ENCODE measurements at places on chromosomes 2 and 18.

- no peak for DNase-seq
Measured at GRCh38 chr18:5073026-5073944, 123.8 kb downstream of the AKAIN1 start.

GRCh38 chr2:188765522-188766470 is 208.4 kb upstream of the COL3A1 start:
- DNase-seq = no peak

DNA sequence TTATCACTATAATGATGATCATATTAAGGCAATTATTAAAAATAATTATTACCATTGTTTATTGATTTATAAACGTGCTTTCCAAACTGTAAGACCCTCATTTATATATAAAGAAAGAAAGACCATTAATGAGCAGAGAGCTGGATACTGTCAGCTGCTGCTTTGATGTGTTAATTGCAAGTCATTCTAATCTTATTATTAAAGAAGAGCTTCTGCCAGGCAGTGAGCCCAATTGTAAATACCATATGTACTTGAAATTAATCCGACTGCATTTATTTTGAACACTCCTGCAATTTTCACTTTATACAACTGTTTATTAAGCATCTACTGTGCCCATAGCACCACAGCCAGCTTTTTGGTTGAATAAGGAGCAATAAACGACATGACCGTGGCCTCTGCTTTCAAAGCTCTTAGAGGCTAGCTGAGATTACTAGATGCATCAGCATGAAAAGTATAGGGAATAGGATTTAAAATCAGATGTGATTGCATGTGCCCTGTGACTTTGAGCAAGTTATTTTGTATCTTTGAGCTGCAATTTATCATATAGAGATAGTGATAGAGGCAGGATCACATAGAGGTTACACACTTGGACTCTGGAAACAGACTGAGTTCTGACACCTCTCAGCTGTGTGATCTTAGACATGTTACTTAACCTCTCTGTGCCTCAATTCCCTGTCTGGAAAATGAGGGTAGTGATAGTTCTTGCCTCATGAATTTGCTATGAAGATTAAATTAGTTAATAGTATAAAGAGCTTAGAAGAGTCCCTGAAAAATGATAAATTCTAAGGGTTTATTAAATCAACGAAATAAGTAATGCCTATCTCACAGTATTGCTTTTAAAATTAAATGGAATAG is 83.4 kb downstream of the MYCN start:
- DNase-seq = no peak

DNA sequence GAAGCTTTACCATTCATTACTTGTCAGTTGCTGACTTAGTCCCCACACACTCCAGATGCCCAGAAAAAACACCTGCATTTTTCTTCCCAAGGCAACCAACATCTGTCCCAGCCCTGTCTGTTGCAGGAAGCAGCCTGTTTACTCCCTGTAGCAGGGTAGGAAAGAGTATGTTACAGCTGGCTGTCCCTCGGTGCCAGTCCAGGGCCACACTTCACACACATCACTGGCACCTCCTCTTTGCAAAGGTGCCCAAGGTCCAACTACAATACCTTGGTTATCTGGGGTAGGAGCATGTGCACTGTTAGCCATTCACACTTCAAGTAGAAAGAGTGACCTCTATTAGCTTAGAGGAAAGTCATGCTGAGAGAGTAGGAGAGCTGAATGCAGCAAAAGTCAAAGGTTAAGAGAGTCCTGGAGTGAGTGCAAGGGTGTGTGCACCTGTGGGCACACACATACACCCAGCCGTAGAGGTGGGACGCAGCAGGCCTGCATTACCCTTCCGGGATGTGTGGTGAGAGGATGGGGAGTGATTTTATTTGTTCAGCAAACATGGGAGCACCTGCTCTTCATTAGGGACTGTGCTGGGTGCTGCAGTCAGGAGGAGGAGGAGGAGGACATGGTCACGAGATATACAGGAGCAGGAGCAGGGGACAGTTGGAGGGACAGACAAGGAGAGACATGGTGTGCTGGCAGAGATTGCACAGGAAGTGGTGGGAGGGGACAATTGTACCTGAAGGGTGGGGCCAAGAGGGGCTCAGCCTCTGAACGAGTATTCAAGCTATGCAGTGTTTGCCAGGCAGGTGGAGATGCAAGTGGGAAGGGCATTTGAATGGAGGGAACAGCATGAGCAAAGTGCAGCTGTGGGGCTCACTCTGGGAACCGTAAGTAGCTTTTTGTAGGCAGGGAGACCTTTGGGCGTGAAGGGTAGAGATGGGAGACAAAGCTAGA is 69.8 kb downstream of the TSN start:
- no peak for DNase-seq

DNA sequence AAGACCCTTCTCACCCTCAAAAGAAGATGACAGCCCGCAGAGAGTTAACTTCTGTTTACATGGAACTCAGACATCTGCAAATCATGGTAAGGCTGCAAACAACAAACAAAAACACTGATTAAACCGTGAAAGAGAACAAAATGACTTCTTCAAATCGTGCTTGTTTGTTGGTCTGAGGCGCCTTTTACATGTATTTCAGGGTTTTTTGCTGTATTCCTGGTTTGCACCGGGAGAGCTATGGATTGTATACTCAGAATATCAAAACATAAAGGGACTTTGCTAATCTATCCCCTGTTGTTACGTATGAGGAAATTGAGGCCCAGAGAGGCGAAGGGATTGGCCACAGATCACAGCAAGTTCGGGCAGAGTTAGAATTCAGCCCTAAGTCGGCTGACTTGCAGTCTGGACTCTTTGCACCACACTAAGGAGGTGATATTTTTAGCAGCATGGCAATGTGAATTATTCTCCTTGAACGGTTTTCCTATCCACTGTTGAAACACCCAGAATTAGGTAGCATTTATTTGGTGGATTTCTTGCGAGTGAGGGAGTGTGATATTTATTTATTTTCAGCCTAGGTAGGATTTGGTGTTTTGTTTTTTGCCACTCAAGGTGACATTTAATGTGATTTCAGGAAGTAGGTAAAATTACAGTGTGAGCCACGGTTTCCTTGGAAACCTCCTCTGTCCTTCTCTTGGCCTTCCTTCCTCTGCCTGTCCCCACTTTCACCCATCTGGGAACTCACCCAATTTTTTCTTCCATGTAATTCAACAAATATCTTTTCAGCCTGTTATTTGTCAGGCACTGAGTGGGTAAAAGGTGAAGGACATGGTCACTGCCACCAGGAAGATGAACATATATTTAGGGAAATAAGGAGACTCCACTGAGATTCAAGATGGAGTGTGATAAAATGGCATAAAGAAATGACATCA is 980 bp upstream of the PDE6D start:
- DNase-seq = no peak

- no peak for DNase-seq
Measured at GRCh38 chr2:102761763-102762162, at the start of gene TMEM182. Gene TMEM182, plus strand, starts transcription at chr2:102762031. Its CDS starts 187 bp downstream, at chr2:102762218.

DNA sequence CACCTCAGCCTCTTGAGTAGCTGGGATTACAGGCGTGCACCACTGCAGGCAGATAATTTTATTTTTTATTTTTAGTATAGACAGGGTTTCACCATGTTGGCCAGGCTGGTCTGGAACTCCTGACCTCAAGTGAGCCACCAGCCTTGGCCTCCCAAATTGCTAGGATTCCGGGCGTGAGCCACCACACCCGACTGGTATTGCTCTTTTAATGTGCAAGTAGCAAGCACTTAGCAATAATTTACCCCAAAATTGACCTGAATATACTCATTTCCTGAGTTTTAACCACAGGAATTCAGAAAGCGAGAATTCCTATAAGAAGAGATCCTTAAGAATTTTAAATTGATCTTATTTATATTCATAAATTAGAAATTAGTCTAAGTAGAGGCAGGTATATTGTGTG is 169.1 kb downstream of the CDH2 start:
- no peak for DNase-seq

DNA sequence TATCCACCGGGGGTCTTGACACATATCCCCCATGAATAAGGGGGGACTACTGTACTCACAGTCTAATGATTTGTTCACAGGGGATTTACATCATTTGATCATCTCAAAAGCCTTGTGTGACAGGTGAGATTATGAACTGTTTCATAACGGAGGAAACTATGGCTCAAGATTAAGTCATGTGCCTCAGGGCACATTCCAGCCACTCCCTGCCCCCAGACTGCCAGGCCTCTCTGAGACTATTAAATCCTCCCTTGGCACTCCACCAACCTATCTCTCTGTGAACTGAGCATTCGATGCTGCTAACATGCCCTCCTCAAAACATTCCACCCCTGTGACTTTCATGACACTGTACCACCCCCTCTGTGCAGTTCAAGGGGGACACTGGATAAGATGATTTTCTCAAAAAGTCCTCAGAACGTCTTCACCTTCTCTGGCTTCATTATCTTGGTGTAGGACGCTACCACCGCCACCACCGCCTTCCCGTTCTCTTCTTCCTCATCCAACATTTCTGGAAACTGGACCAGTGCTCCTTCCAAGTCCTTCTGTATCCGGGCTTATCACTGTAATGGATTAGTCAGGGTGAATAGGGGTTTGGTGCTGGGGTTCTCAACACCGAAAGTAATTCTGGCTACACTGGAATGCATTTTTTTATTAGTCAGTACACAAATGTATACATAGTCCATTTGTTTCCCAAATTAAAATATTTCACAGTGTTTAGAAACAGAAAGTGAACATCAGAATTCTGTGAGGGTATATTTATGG is 169.6 kb downstream of the KCNS3 start:
- no peak for DNase-seq

GRCh38 chr2:129056959-129057317 is 738.3 kb upstream of the HS6ST1 start:
- no peak for DNase-seq

DNA sequence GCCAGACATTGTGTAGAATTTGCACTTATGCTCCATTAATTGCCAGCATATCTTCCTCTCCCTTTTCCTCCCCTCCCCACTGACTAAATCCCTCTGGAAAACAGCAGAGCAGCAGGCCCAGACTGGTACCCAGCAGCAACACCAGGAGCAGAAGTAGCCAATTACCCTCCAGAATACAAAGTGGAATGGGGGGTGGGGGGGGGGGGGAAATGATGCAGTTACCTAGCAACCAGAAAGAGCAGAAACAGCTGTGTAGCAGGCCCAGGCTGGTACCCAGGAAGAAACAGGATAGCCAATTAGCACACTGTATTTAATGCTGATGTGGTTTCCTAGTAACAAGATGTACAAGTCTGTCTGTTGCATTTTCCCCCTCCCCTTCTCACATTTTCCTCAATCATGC is 52.3 kb downstream of the KLF7 start:
- DNase-seq = no peak

GRCh38 chr2:142139384-142139783 is 8.6 kb upstream of the LRP1B start:
- DNase-seq = no peak

All from stimulated activated CD4-positive, alpha-beta T cell treated with anti-CD3 and anti-CD28 coated beads, Interleukin-4, amount 100 ng/mL, for 4 hours (primary cell).